Endothelial cell of umbilical vein (primary cell): ENCODE measurements at places on chromosomes 7 and 10. TPM values are rescaled to one million over a fixed set of nuclear protein-coding genes. Genes with fewer than 3 reads are reported as not detected.
A peak's percentile ranks its signal among the peaks of the same experiment; 100 is the strongest.

GRCh38 chr10:122457934-122458333, 3.4 kb upstream of the HTRA1 start:
- peak; percentile 31 for DNase-seq

DNA sequence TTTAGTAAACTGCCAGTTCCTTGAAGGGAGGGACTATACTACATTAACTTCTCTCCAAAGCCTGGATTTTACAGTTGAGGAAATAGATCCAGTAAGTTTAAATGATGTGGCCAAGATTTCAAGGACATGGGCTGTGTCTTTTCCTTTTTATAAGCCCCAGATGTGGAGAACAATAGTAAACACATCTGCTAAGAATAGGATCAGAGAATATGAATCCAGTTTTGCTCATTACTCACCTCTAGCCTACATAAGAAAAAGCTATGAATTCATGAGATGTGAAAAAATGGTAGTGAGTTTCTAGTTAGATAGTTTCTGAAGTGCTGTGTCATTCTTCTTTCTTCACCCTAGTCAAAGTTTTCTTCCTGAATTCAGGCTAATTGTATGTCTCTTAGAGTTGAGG, 38.6 kb downstream of the MAGI2 start:
- DNase-seq = no peak

WDFY4 gene
- 10.2 and 10.5 TPM in 2 replicates for total RNA-seq

SNX10 gene
- total RNA-seq = 0.80 and 1.2 TPM in 2 replicates

DNA sequence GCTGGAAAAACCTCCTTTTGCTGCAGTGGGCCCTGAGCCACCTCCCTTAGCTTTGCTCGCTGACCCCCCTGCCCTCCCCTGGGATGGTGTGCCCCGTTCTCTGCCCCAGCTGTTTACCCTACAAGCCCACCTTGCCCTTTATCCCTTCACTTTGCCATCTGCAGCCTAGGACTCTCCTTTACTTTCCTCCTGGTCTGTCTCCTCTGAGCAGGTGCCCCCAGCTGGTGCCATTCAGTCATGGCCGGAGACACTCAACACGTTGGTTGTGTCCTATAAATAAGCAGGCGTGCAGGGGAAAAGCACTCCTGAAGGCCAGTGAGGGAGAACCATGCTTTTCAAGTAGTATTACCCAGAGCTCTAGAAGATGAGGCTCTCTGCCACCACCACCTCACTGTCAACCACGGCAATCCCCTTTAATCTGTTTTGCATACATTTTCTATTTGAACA, 6.1 kb downstream of the RASSF4 start:
- no peak for DNase-seq

PITX3 gene
- not detected in 2 replicates for total RNA-seq

DTX2 gene
- total RNA-seq = 16.7 and 17.1 TPM in 2 replicates

GRCh38 chr7:53996876-53997275, 545.3 kb upstream of the VSTM2A start:
- no peak for DNase-seq

DNA sequence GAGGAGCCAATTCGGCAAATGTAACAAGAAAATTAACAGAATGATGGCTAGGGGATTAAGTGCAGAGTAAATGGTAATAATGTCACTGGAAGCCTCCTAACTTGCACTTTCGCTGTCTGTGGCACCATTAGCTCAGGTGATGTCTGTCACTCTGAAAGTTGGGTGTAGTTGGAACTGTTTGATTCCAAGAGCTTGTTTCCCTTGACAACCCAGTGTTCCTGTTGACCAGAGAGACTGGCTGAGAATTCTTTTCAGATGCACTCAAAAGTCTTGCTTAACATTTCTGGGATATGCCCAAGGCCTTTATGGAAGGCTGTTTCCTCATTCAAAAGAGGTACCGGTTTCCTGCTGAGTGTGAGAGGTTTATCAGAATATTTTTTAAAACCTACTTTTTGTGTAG, 49.6 kb downstream of the PLPP4 start:
- DNase-seq = no peak

DNA sequence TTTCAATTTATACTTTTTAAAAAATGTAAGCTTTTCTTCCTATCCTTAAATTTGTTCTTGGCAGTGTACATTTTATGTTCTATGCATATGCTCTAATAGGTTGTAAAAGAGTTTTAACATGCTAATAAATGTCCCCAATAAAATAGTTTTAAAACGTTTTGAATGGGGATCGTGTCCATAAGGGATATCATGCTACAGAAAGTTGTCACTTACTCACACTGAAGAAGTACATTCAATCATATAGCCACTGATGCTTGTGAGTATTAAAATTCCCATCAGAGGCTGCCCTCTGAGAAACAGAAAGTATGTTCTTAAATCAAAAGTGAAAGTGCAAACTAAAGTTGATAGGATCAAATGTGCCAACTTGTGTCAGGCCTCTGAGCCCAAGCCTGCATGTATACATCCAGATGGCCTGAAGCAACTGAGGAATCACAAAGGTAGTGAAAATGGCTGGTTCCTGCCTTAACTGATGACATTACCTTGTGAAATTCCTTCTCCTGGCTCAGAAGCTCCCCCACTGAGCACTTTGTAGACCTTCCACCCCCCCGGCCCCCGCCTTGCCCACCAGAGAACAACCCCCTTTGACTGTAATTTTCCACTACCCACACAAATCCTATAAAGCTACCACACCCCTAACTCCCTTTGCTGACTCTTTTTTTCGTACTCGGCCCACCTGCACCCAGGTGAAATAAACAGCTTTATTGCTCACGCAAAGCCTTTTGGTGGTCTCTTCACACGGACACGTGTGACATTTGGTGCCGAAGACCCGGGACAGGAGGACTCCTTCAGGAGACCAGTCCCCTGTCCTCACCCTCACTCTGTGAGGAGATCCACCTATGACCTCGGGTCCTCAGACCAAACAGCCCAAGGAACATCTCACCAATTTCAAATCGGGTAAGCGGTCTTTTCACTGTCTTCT, 877 bp upstream of the NOD1 start:
- DNase-seq = peak; percentile 56

ING3 gene
- 19.4 and 19.6 TPM in 2 replicates for total RNA-seq

GRCh38 chr7:93156884-93157283, 8.7 kb upstream of the SAMD9L start:
- no peak for DNase-seq

FRMD4A gene
- total RNA-seq = 148 and 155 TPM in 2 replicates

DNA sequence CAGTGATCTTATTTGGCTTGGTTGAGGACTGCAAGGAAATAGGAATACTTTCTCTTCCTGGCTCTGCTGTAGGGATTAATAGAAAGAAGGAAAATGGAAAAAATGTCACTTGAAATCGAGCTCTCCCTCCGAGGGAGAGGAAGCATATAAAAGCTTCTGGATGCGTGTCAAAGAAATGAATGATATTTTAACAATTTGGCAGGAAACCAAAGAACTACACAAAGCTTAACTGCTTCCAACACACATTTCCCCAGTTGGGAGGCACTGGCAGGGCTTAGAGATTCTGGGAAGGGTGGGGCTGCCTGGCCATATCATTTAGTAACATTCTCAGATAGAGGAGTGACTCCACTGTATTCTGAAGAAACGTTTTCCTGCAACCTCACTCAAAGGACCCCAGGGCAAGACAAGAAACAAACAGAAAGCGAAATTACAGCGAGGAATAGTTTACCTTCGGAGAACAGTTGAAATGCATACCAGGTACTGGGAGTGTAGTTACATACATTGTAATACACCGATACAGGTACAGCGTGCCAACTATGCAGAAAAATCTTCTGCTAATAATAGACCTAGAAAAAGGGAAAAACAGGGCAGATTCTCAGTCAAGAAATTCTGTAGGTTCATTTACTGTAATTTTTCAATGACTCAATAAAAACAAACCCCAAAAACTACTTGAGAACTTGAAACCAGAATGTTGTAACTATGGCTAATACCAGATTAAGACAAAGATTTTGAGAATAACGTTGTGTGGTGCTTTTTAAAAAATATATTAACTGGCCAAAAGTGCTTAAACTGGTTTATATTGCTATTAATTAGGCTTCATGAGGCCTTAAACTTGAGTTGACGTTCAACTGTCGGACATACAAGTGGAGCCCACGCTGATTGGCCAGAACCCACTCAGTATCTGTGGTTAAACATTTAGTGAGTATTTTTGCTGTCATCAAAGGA, 75.7 kb upstream of the ASAH2 start:
- peak; percentile 92 for DNase-seq

DNA sequence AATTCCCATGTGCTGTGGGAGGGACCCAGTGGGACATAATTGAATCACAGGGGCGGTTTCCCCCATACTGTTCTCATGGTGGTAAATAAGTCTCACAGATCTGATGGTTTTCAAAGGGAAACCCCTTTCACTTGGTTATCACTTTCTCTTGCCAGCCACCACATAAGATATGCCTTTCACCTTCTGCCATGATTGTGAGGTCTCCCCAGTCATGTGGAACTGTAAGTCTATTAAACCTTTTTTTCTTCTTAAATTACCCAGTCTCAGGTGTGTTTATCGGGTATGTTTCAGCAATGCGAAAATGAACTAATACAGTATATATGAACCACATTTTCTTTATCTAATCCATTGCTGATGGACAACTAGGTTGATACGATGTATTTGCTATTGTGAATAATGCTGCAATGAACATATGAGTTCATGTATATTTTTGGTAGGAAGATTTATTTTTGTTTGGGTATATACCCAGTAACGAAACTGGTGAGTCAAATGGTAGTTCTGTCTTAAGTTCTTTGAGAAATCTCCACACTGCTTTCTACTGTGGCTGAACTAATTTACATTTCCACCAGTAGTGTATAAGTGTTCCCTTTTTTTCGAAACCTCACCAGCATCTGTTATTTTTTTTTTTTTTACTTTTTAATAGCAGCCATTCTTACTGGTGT, 70.0 kb upstream of the HGF start:
- DNase-seq = no peak

SPDYE9 gene
- not detected in 2 replicates for total RNA-seq

TMEM229A gene
- not detected in 2 replicates for total RNA-seq

DNA sequence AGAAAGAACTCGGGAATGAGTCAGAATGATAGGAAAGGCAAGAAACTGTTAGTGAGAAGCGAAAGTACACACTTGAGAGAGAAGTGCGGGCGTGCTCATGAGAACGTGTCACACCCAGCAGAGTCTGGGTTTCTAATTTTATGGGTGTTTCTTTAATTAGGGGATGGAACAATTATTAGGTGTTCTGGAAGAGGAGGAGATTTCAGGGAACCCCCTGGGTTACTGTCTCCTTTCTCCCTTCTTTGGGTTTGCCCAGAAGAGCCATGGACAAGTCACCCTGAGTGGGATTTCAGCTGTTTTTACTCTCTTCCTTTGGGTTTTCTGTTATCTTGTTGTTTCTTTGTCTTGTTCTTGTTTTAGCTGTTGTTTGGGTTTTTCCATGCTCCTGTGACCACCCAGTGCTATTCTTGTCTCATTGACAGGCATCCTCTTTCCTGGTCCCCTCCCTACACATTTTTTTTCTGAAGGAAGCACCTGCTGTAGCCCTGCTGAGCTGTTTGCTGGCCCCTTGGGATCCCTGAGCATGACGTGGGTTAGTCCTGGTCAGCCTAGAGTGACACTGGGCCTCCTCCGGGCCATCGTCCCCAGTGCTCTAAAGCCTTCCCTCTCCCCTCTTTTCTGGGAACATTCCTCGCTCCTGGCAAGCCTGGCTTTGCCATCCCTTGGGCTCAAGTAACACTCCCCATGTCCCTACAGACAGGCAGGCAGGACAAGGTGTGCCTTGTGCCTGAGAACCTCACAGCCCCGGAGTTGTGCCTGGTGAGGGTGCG, 3.5 kb downstream of the SH2D4B start:
- peak; percentile 57 for DNase-seq

- DNase-seq = no peak
Observed at GRCh38 chr7:134891696-134892678, 94.3 kb upstream of the AGBL3 start.

PROSER2 gene
- total RNA-seq = 22.6 and 23.5 TPM in 2 replicates

CFAP69 gene
- total RNA-seq = 2.9 and 4.4 TPM in 2 replicates
